SIG-M5 (cell line): ENCODE measurements at places on chromosomes 3 and 15.
A peak's percentile ranks its signal among the peaks of the same experiment; 100 is the strongest.

- DNase-seq = peak; percentile 32
Observed at GRCh38 chr3:186815435-186815834, 9.2 kb upstream of the RFC4 start.

GRCh38 chr3:114404590-114404989 is 110.8 kb downstream of the TIGIT start:
- DNase-seq = no peak

- no peak for DNase-seq
Observed at GRCh38 chr15:44246521-44247268, 41.8 kb upstream of the GOLM2 start.

GRCh38 chr15:56094171-56094570 is 100.8 kb upstream of the NEDD4 start:
- no peak for DNase-seq
